ENCODE measurements at places on chromosomes 2 and 18.

- no peak for DNase-seq
These were observed 321.0 kb upstream of the THSD7B start for GRCh38 chr2:136444323-136444722.

GRCh38 chr2:232894746-232895145, 24.7 kb downstream of the SNORC start:
- DNase-seq, result no peak

DNA sequence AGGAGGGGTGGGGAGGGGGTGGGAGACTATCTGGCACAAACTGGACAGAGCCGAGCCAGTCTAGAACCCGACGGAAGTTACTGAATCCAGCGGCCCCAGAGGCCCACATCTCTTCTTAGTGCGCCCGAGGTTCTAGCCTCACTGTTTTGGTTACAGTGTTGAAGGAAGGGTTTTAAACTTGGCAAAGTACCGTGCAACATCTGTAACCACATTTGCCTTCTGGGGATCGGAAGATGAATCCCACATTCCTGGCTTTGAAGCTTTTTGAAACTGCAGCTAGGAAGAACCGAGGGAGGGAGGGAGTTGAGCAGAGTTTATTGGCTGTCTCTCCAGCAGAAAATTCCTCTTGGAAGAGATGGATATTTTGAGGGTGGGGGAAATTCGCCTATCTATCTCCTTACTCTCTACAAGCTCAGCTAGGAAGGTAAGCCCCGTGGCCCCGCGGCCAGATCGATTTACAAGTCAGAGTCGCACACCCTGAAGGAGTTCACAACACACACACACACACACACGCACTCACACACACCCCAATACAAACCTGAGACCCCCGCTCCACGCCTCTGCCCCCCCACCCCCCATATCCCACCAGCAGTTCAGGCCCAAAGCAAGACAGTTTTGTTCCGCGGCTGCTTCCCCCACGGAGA, 1.0 kb downstream of the ACVR1 start:
- DNase-seq, result peak; percentile 23

GRCh38 chr18:10213526-10213925, 240.9 kb upstream of the APCDD1 start:
- DNase-seq, result no peak

GRCh38 chr2:23419171-23420090, 34.5 kb downstream of the KLHL29 start:
- no peak for DNase-seq

DNA sequence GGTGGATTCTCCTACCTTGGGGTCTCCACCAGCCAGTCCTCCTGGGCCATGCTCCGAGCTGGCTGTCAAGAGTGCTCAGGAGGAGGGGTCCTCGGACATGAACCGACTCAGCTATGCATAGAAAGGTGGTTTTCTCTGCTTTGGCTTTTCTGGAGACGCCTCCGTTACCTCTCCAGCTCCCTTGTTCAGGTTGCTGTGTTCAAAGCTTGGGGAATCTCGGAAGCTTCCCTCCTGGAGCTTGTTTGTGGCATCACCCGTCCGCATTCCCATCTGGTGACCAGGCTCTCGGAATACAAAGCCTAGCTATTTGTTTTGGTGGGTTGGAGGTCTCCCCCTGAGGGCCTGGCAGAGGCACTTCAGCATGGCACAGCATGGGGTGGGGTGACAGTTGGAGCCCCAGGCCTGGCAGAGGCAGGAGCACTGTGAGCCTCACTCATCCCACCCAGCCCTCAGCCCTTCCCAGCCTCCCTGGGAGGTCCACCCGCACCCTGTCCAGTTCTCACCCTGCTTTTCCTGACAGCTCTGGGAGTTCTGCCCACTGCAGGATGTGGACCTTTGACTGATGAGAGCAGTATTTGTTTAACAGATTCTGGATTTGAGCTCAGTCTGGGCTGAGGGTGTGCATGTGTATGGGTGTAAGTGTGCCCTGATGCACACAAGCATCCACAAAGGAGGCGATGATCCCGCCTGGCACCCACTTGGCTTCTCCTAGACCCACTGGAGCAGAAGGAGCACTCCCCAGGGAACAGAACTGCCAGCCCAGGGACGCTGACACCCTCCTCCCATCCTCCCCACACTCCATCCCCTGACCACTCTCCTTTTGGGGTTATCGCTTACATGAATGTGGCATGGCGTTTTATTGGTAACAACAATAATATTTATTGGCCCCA, 107.3 kb upstream of the HS6ST1 start:
- no peak for DNase-seq

DNA sequence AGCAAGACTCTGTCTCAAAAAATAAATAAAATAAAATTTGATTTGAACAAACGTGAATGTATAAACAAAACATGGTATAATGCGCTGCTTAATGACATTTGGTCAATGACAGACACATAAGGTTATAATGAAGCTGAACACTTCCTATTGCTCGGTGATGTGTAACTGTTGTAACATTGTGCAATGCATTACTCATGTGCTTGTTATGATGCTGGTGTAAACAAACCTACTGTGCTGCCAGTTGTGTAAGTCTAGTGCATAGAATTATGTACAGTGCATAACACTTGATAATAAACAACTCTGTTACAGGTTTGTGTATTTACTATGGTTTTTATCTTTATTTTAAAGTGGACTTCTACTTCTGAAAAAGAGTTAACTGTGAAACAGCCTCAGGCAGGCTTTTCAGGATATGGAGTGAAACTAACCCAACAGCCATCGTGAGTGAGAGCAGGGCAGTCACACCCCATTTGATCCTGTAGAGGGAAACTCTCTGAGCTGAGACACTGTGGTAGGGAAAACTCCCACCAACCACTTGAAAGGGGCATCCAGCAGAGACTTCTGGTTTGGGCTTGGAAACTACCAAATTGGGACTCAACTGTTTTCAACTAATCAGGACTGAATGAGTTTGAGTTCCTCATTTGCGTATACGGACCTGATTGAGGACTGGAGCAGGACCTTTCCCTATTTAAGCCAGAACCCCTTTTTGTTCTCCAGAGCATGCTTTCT, 8.7 kb upstream of the RPRD1A start:
- DNase-seq, result no peak

DNA sequence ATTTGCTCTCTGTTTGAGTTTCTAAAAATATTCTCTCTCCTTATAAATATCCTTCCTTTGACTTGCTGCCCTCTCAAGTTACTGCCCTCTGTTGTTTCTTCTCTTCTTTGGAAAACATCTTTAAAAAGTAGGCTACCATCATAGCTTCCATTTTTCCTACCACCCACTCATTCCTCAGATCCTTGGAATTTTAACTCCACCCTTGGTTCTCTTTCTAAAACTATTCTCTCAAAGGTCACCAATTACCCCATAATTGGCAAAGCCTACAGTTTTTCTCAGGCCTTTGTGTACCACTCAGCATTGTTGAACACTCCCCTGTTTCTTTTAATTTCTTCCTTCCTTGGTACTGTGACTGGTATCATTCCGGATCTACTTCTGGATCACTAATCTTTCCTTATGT, 43.0 kb upstream of the ITGAV start:
- no peak for DNase-seq

- DNase-seq, result no peak
These were observed 20.7 kb downstream of the ST8SIA5 start for GRCh38 chr18:46736135-46736534.

- no peak for DNase-seq
These were observed 116.4 kb downstream of the ZNF516 start for GRCh38 chr18:76378526-76379215.

DNA sequence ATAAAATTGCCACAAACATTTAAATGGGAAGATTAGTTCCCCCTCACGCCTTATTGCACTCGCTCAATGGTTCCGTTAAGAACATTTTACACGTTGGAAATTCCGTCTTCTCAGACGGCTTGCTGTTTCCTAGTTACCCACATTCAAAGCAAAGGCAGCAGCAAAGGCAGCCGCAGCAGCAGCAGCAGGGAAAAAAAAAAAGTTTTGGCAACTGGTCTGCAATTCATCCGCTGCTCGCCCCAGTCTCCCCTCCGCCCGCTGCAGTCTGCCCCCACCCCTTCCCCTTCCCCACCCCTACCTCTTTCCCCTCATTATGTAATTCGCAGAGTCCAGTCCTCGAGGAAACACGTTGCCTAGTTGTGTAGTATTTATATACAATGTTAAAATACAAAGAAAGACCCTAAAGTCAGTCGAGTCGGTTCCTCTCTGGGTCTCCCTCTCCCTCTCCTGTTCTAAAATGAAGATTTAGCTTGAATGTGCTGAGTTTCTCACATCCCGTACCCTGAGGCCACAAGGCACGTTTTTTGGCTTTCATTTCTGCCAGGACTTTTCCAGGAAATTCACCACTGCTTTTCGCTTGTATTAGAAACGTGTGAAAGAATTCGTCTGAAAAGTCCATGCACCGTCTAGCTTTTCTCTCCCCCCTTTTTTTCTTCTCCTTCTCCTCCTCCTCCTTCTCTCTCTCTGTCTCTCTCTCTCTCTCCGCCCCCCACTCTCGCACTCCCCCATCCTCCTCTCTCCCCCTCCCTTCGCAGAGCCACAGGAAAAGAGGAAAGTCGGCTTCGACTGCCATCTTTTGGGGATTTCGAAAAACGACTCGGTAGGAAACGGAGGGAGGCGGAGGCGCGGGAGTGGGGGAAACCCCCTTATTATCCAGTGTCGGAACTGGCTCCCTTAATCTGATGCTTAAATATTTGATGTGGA, 140.0 kb downstream of the MEIS1 start:
- no peak for DNase-seq

- no peak for DNase-seq
These were observed 137.8 kb upstream of the SP5 start for GRCh38 chr2:170577356-170577755.

- no peak for DNase-seq
These were observed 536.9 kb downstream of the TMX3 start for GRCh38 chr18:68177807-68178702.

GRCh38 chr18:21134895-21135294, 23.3 kb upstream of the ROCK1 start:
- DNase-seq, result peak; percentile 38
